ENCODE measurements at places on chromosomes 6 and 20.

- DNase-seq = no peak
Measured at GRCh38 chr6:4687989-4688947, 87.9 kb upstream of the CDYL start.

GRCh38 chr6:159759645-159760044 is 2.2 kb upstream of the ACAT2 start:
- no peak for DNase-seq

GRCh38 chr20:12252793-12253192 is 335.1 kb downstream of the BTBD3 start:
- no peak for DNase-seq

- DNase-seq = no peak
Measured at GRCh38 chr20:58987790-58988564, 6.9 kb downstream of the NELFCD start.

- no peak for DNase-seq
Measured at GRCh38 chr6:31113861-31114540, 599 bp upstream of the PSORS1C1 start.

GRCh38 chr6:16991981-16992629 is 109.7 kb upstream of the STMND1 start:
- no peak for DNase-seq

DNA sequence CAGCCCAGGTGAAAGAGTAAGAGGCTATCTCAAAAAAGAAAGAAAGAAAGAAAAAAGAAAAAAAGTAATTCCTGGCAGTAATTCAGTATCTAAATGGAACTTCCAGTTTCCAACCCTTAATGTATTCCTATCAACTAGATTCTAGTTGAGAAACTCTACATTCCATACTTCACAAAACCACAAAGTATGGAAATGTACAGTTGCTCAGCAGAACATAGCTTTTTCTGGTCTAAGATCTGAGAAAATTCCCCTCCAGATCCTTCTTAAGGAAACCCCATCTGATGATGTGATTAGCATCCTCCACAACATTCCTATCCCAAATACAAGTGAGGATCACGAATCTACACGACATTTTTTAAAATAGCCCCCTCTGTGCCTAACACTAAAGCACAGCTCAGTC is 3.6 kb downstream of the ARMH2 start:
- no peak for DNase-seq

- DNase-seq = no peak
Measured at GRCh38 chr20:53304146-53304545, 289.5 kb downstream of the ZNF217 start.

DNA sequence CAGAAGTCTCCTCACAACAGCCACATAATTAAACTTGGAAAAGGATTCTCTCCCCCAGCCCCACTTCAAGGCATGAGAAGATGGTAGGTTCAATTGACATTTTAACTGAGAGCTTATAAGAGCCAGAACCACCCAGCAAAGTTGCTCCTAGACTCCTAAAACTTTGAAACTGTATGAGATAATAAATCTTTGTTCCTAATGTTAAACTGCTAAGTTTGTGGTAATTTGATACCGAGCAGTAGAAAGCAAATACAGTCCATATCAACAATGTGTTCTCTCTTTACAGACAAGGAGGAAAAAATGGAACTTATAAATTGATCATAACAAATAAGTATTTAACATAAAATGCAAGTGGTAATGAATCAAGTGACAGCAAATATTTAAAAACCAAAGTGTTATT is 831.8 kb downstream of the MAFB start:
- no peak for DNase-seq

DNA sequence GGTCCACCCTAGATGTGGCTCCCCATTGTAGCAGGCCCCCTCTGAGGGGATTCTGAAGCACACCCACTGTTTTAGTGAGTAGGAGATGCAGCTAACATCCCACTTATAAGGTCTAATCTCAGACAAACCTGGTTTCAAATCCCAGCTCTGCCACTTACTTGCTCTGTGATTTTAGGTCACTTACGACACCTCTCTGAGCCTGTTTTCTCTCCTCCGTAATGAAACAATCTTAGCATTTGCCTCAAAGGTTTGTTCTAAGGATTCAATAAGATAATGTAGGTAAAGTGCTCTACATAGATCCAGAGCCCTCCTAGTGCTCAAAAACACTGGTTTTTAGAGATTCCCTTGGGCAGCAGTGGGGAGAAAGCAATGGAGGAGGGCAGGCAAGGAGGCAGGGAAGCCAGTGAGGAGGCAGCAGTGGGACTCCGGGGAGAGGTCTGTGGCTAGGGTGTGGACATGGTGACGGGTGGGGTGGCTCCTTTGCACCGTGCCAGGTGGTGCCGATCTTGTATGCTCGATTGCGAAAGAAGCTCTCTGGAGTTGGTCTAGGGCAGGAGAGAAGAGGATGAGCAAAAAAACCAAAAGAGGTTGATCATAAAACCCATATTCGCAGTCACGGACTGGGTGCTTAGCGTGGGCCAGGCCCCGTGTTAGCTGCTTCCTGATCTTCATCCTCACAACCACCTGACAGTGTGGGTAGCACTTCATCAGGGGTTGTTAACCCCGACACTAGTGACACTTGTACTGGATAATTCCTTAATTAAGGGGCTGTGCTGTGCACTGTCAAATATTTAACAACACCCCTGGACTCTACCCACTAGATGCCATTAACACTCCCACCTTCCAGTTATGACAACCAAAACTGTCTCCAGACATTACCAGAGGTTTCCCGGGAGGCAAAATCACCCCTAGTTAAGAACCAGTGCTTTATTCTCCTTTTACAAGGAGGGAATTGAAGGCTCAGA is 16.8 kb upstream of the PTGIS start:
- no peak for DNase-seq

- no peak for DNase-seq
Measured at GRCh38 chr6:52900536-52900935, 9.0 kb downstream of the GSTA3 start.

DNA sequence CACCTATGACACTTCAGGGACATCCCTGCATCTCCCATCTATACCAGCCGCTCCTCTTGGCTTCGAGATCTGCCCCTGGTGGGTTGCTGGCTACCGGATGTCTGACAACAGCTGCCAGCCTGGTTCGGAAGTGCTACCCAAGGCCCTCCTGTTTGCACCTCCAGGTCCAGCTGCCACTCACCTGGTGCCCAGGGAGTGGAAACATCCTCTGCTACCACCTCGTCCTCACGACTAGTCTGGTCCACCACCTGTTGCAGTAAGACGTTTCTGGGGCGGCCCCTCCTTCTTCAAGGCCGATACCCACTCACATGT is 8.3 kb upstream of the PCMTD2 start:
- no peak for DNase-seq

DNA sequence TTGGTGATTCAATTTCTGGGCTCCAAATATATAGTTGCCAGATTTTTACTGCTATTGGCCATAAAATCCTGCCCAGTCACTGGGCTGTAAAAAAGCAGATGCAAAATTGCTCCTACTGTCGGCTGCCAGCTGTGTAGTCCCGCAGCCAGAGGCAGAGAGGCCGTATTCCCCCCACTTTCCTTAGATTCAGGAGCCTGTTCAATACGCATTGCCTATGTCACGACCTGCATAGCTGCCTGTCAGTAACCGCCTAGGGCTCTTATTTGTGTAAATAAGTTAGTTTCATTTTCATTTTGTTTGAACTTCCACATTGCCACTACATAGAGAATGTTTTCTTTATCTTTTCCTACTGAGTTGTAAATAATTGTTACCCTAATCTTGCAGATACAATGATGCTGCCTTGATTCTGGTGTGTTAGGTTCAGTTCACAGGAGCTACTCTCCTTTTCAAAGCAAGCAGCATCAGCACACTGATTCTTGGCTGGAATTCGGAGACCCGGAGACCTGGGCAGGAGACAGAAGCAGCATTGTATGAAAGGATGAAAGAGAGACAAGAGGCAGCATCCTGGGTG is 46.0 kb upstream of the UST start:
- no peak for DNase-seq

GRCh38 chr6:148888856-148889255 is 142.0 kb downstream of the UST start:
- DNase-seq = no peak
